ENCODE measurements at places on chromosomes 6 and 20.
A peak's percentile ranks its signal among the peaks of the same experiment; 100 is the strongest.

DNA sequence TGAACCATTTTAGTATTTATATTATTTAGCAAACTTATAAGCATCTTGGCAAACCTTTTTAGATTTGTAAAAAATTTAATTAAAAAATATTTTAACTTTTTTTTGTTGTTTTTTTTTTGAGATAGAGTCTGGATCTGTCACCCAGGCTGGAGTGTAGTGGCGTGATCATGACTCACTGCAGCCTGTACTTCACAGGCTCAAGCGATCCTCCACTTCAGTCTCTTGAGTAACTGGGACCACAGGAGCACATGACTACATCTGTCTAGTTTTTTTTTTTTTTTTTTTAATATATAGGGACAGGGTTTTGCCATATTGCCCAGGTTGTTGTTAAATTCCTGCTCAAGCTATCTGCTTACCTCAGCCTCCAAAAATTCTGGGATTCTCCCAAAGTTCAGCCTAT lies 161.1 kb downstream of the EYS start:
- DNase-seq: no peak

- DNase-seq: no peak
These were observed 58.2 kb downstream of the LINC00237 start for GRCh38 chr20:21047981-21048380.

DNA sequence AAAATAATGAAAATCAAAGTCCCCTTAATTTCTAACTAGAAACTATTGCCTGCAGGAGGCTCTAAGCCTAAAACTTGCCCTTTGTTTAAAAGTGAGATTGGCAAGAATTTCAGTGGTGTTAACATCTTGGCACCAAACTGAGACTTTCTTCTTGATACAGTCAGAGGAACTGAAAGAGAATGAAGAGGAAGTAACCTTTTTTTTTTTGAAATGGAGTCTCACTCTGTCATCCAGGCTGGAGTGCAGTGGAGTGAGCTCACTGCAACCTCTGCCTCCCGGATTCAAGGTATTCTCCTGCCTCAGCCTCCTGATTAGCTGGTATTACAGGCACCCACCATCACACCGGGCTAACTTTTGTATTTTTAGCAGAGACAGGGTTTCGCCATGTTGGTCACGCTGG lies 3.6 kb downstream of the DOP1A start:
- no peak for DNase-seq

DNA sequence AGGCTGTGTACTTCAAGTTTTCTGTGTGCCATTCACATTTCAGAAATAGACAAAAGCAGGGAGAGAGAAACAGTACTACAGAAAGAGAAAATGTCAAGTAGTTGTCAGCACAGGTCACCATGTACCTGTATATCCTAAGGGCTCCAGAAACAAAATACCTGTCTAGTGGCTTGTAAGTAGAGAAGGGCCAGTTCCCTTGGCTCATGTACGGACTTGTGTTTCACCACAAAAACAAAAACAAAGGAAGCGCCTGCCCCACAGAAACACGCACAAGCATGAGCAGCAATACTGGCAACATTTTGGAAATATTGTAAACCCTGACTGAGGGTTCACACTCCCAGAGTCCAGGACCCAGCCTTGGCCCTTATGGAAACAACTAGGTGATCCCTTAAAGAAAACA lies 44.3 kb downstream of the CNKSR3 start:
- no peak for DNase-seq

DNA sequence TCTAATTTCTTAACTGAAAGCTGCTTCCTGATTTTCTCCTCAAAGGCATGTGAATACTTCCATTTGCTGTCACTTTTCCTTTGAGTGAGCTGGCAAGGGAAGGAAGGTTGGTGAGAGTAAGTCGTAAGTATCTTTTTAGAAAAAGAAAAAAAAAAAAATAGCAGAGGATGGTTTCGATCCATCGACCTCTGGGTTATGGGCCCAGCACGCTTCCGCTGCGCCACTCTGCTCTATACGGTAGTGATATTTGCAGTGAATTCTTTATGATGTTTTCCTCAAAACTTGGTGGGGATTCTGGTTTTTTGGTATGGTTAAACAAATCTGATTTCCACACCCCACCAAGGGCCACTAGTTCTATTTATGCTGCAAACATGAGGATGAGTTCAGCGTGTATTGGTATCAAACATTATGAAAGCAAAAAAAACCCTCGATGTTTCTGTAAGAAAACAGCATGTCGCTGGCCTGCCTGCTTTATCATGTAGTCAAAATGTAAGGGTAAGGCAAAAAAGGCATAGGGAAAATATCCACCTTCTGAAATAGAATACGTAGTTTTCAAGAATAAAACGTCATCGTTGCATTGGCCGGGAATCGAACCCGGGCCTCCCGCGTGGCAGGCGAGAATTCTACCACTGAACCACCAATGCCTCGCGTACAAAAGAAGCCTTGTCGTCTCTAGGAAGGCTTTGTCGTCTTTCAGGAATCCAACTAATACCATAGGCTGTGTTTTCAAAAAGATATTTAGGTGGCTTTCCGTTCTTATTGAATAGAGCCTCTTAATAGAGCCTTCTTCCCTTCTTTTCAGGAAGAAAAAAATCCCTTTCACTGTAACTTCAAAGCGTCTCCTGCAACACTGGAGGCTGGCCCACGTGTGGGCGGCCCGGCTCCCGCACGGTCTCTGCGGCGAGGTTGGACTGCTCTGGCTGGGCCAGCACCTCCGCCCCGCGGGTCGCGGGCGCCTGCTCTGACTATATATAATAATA lies 9.6 kb downstream of the OR2B2 start:
- DNase-seq: no peak

- DNase-seq: no peak
These were observed 10.7 kb upstream of the HDDC2 start for GRCh38 chr6:125312478-125312877.

GRCh38 chr6:111487661-111488060 lies 4.6 kb upstream of the REV3L start:
- DNase-seq: no peak

DNA sequence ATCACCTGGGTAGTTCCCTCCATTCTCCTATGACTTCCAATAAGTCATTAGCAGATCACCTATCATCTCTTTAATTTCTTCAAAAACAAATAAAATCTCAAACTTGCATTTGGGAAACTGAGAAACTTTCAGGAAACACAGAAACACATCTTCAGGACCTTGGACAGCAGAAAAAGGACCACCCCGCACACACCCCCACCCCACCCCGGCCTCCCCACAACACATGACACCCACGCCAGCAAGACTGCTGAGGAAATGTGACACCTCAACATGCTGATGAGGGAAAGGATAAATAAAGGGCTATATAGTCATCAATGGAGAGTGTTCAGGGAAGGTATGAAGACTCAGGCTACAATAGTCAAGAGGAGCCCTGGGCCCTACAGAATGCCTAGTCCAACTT lies 15.6 kb upstream of the TRIM39 start:
- DNase-seq: no peak

DNA sequence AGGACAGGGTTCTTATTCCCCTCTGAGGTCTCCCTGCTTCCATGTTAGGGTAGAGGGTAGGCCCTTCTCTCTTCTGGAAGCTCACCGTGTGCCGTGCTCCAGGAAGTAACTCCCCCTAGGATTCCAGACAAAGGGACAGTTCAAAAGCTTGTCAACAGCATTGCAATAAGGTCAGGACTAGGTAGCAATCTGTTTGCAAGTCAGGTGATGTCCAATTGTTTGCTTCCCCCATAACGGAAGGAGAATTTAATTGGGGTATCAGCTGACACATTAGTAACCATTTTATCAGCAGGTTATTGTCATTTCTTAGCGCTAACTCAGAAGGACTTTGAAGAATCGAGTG lies 41.9 kb downstream of the SYNJ2 start:
- no peak for DNase-seq

- DNase-seq: peak; percentile 10
These were observed 247.0 kb downstream of the ATXN1 start for GRCh38 chr6:16514249-16514648.

- DNase-seq: no peak
These were observed 22.6 kb upstream of the DYNLRB1 start for GRCh38 chr20:34493646-34494045.

- no peak for DNase-seq
These were observed 7.3 kb upstream of the YTHDF1 start for GRCh38 chr20:63223121-63223825.

- DNase-seq: peak; percentile 79
These were observed 507.3 kb upstream of the CITED2 start for GRCh38 chr6:139881728-139882211.

DNA sequence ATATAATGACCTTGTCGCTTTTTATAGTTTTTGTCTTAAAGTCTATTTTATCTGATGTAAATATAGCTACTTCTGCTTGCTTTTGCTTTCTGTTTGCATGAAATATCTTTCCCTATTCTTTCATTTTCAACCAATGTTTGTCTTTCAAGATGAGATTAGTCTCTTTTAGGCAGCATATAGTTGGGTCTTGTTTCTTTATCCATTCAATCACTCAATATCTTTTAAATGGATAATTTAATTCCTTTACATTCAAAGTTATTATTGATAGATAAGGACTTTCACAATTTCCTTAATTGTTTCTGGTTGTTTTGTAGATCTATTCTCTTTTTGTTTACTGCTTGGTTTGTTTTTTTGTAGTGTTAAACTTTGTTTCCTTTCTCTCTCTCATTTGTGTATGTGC lies 43.5 kb upstream of the TPD52L1 start:
- no peak for DNase-seq

DNA sequence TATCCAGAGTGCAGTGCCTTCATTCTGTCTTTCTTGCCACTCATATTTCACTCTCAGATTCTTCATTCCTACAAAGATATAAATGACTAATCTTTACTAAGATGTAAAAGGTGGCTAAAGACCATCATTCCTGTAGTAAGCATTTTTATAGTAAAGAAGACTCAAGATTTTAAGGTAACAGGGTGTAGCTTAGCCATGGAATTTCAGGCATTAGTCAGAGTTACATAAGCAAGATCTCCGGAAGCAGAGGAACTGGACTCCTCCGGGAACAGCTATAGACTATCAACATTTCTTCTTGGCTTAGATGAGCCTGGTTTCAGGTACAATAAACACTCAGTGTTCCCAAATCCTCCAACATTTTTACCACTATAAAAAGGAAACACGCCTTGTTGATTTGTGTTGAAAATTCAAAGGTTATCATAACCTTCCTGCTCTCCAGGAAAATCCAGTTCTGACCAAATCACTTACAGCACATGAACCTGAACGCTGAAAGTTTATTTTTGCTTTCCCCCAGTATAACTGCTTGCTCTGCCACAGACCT lies 23.7 kb downstream of the SERPINB1 start:
- no peak for DNase-seq

- no peak for DNase-seq
These were observed 10.8 kb downstream of the HLA-DRB5 start for GRCh38 chr6:32519118-32519909.

DNA sequence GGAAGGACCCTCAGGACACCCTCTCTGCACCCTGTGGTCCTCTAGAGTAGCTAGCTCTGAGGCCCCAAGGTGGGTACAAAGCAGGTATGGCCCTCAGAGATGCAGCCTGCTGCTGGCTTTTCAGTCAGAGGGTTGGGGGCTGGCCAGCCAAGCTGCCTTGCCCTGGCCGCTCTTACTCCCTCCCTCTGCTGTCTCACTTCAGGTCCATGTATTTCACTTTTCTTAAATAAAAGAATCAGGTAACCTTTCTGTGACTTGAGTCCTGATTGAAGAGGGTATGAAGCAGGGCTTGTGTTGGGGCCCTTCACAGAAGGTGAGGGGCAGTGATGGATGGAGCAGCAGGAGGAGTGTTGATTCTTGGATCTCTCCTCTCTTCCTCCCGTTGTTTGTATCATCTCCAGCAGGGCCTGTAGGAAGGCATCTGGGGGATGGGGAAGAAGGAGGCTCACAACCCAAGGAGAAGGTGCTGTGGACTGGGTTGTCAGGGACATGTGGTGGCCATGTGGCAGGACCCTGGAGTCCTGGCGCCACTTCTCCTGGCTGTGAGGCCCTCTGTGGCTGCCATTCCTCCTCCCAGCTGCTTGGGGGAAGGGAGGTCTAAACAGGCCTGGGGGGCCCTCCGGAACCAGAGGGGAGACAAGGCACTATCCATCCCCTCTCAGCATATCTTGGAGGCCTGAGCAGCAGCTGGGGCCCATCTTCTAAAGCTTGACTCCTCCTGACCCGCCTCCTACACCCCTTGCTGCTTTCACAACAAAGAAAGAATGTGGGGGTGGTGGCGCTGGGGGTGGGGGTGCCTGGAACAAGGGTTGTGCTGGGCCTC lies 1.1 kb upstream of the PTK7 start:
- no peak for DNase-seq

DNA sequence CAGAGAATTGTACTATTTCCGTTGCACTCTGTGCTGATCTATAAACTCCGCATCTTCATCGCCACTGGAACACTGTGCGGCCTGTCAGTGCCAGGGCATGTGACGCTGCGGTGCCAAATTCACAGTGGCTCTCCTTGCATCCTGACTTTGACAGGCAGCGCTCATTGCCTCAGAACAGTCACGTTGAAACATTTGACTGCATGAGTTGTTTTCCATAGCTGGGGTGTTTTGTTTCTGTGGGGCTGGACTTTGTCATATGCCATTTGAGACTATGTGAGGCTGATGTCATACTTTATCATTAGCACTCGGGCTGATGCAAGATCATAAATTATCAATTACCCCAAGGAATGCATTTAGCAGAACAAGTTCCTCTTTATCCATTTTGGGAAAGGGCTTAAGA lies 32.7 kb downstream of the CFAP61 start:
- DNase-seq: no peak

GRCh38 chr20:63495741-63496595 lies 2.9 kb downstream of the EEF1A2 start:
- DNase-seq: no peak

DNA sequence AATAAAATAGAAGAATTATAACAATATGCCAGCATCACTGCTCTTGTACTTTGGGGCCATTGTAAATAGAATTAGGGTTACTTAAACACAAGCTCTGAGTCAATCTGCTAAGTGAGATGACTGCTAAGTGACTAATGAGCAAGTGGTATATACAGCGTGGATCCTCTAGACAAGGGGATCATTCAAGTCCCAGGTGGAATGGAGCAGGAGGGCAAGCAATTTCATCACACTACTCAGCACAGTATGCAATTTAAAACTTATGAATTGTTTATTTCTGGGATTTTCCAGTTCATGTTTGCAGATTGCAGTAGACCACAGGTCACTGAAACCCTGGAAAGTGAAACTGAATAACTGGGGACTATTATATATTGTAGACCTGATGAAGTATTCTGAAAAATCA lies 235.3 kb downstream of the BTBD3 start:
- DNase-seq: no peak

- no peak for DNase-seq
These were observed 230.4 kb upstream of the CST7 start for GRCh38 chr20:24718696-24719095.

- peak; percentile 12 for DNase-seq
These were observed 71.9 kb upstream of the CNR1 start for GRCh38 chr6:88238065-88238464.

DNA sequence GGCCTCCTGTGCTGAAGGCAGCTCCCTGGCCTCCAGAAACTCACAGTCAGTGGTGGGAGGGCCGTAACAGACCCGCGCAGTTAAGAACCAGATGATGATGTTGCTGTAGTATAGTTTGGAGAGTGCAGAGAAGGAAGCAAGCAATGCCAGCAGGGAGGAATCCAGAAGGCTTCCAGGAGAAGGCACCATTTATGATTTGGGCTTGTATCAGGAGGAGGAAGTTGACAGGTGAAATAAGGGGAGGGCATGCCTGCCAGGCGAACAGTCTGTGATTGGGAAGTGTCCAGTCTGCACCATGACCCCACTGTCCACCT lies 13.3 kb upstream of the BAK1 start:
- no peak for DNase-seq

- DNase-seq: no peak
These were observed 124.1 kb downstream of the PREX1 start for GRCh38 chr20:48703511-48704219.

- DNase-seq: peak; percentile 73
These were observed 42.5 kb downstream of the EIF2S2 start for GRCh38 chr20:34069341-34070078.
